ENCODE measurements at places on chromosomes 12 and 14.

DNA sequence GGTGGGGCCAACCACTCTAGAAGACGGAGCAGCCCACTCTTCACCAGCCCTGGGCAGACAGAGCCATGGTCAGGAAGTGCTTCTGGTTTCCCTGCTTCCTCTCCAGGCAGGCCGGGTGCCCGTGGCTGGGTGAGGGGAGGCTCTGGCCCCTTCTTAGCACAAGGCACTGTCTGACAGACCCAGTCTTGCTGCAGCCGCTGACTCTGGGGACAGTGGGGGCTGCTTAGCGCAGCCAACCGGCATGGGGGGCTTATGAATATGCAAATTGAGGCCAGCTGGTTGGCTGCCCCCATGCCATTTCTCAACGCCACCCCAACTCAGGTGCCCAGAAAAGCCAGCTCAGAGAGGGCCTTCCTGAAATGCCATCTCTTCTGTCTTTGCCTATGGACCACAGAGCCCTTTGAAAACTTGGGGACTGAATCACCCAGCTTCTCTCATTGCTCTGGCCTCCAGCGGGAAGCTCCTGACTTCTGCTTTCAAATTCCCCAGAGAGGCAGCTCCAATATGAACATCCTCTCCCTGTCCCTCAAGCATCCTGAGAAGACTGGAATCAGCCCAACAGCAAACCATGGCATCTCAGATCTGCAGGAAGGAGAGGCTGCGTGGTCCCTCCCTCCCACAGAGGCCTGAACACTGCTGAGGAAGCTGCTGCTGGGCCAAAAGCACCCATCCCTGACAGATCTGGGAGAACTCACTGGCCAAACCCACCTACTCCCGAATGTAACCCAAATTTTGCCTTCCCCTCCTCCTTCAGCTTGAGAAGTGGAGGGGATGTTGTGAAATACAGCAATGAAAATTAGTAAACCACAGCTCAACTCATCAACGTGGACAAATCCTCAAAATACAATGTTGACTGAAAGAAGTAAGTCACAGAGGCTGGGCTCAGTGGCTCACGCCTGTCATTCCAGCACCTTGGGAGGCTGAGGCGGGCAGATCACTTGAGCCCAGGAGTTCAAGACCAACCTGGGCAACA, at the start of gene PROX2:
Gene PROX2 (minus strand): TSS at position 205 of the 973 bp plus-strand sequence. CDS start 12,311 bp downstream, outside the sequence.
- DNase-seq, result no peak

DNA sequence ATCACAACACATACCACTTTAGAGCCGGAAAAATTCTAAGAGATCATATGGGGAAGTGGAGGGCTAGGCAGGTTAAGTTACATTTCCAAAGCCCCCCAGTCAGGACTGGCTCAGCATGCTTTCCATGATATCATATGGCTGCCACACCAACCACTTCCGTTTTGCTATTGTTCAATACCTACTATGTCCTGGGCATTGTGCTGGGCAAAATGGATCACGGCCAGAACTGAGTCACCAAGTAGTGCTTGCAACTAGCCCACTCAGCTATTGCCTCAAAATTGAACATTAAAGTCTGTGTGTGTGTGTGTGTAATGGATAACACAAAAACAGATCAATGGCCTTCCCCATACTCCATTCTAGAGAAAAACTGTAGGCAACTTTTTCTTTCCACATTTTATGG, 22.7 kb downstream of the WIF1 start:
- DNase-seq, result no peak

GRCh38 chr14:74038020-74038859, 19.1 kb downstream of the BBOF1 start:
- no peak for DNase-seq

DNA sequence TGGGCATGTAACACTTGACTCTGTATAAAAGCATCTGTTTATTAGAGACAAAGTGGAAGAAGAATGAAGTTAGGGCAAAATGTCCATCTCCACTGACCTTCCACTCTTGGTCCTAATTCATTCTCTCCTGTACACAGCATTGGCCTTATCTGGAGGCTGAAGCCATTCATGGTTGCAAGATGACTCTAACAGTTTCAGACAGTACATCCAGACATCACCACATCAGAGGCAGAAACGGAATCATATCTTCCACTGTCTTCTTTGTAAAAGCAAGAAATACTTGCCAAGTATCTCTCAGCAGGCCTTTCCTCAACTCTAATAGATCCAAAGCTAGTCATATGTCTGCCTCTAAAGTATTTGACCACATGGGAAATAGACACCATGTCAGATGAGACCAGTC, 41.1 kb downstream of the PTHLH start:
- DNase-seq, result no peak

DNA sequence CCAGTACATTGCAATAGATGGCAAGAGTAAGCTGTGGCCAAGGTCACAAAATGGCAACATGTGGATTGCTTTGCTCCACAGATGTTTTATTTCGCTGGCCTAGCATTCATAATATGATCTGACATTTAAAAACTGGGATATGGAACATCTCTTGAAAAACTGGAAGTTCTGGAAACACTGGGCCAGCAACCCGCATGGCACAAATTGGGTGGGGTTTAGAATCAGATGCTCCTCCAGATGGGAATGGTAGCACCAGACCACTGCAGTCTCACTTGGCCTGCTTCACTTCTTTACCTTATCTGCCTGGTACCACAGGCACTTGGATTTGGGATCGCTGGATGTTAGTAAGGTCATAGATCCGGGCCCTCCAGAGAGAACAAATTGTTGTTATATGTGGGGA, 10.1 kb downstream of the ZC2HC1C start:
- DNase-seq, result no peak

DNA sequence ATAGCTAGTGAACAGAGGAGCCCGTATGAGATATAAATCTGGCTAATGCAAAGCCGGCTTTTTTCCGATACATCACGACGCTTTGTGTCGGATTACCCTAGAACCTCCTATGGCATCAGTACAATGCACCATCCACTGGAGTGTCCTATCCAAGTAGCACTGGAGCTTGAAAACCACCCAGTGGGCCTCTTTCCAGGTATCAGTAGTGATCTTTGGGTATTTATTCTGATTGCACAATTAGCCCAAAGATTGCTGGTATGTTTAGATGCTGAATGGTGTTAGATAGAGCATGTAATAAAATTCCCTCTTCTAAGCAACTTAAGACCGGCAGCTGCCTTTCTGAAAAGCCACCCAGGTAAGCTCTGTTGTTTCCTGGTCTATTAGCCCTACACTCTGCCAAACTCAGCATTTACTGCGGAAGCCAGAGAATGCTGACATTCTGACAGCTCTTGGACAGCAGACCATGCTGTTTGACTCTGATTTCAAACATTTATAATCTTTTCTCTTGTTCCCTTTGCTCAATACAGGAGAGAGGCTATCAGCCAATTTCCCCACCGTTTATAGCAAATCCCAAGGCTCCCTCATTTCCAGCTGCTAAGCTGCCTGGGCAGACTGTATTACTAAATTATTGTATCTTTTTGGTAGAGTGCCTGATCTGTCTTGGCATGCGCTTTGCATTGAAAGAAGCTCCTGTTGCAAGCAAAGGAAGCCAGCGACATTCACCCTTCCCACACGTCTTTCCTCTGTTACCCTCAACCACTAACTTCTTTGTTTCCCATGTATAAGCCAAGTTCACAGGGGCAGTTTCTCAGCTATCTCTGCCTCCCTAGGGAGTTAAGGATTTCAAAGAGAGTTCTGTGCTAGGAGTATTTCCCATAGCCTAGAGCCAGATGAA, 388.3 kb upstream of the GARIN6 start:
- no peak for DNase-seq

GRCh38 chr14:70822530-70823185, 13.3 kb upstream of the MAP3K9 start:
- DNase-seq, result no peak

- no peak for DNase-seq
Observed at GRCh38 chr12:8590842-8591545, 21.7 kb downstream of the AICDA start.

DNA sequence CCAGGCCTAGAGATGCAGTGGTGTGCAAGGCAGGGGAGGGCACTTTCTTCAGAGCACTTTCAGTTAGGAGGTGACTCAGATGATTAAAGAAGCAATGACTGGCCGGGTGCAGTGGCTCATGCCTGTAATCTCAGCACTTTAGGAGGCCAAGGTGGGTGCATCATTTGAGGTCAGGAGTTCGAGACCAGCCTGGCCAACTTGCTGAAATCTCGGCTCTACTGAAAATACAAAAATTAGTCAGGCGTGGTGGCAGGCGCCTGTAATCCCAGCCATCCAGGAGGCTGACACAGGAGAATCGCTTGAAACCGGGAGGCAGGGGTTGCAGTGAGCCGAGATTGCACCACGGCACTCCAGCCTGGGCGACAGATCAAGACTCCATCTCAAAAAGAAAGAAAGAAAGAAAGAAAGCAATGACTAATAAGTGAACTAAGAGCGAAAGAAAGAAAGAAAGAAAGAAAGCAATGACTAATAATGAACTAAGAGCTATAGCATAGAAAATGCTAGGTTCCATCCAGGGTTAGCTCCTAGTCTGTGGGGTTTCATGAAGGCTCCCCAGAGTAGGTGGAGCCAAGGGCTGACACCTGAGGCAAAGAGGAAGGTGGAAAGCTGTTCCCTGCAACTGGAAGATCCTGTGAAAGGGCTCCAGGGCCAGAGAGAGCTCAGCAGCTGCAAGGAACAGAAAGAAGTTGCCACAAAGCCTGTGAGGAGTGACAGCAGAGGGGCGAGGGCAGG, 334.5 kb downstream of the CACNA1C start:
- no peak for DNase-seq

DNA sequence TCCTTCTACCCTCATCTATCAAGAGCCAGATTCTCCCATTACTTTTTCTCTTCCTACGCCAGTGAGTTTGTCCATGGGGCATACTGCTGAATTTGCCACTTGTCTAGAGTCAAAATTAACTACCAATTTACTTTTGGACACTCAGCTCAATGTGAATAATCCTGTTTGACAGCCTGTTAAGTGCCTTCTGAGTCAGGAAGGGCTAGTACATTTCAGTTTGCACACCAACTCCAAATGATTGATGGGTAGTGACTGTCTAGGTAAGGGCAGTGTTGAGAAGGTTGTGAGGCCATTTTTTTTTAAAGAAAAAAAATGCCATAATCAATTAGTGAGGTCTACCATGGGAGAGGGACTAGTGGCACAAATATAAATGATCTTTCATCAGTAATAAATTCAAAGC, 21.8 kb upstream of the TRIM9 start:
- no peak for DNase-seq

GRCh38 chr12:111024205-111024801, 103.9 kb upstream of the MYL2 start:
- DNase-seq, result peak; percentile 44

GRCh38 chr12:57096748-57097553, 8.0 kb downstream of the NAB2 start:
- DNase-seq, result no peak

DNA sequence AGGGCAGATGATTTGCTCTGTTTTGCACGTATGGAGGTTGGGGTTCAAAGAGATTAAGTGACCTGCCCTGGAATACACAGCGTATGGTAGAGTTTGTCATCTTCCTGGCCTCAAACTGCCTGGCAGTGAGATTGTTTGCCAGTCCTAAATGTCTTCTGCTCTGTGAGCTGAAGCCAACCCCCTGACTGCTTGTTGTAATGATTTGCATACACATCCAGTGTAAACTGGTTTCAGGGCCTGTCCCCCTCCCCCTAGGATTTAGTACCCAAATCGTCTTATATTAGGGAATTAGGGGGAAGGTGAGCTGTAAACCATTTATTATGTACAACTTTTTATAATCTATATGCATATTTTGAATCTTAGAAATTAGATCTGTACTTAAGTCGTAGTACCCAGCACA, 38.4 kb downstream of the AKAP3 start:
- no peak for DNase-seq

DNA sequence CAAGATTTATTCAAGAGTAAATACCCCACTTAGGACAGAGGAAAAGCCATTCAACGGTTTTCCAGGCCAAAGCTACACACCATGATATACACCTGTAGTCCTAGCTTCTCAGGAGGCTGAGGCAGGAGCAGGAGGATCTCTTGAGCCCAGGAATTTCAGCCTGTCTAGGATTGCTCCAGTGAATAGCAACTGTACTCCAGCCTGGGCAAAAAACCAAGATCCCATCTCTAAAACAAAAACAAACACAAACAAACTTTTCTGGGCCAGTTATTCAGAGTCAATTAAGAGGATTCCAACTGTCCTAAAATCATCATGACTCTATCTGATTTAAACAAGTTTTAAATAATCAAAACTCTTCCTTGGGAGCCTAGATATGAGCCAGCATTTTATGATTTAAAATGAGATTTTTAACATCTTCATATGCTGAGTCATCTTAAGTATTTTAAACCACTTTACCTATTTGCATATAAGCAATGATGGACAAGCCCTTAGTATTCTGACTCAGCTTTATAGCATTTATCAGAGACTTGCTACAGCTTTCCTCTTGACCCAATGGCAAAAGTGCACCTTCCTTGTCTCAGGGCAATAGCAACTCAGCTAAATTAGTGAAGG, 77.1 kb downstream of the KCNMB4 start:
- no peak for DNase-seq

GRCh38 chr12:112066566-112066965, 42.0 kb downstream of the NAA25 start:
- DNase-seq, result no peak

GRCh38 chr14:103427485-103428443, 42.5 kb downstream of the MARK3 start:
- DNase-seq, result no peak

DNA sequence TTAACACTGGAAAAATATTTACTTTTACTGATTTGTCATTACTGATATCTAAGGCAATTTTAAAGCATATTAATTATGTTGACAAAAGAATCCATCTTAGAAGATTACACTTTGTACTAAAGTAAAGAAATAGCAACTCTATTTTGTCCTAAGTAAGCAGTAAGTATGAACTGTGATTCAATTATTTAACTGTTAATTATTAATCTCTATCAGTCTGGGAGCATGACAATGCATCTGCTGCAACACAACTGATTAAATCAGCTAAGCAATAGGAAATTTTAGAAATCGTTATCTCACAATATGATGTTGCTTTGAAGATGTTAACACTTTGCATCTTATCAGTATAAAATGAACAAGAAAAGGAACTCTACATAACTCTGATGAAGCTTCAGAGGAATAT, 172.3 kb downstream of the DPY19L2 start:
- no peak for DNase-seq

- DNase-seq, result no peak
Observed at GRCh38 chr14:78614593-78614992, 444.4 kb downstream of the NRXN3 start.

Data from stimulated activated CD4-positive, alpha-beta T cell treated with anti-CD3 and anti-CD28 coated beads, Interleukin-1b, Interleukin-23, amount 100 ng/mL, for 4 hours (primary cell).